ENCODE measurements at places on chromosomes 11 and 22.

DNA sequence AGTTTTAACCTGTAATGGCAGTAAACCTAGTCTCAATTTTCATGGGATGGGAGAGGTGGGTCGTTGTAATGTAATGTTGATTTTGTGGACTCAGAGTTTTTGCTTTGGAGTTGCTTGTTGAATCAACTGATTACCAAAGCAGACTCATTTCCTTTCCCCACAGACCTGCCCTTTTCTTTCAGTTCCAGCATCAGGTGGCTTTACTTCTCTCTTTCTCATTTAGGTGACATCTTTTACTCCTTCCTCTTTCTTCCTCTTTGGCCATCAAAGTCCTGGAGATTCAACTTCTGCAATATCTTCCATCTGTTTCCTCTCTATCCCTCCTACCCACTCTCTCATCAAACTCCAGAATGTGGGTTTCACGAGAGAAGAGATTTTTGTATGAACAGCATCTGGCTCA, 313.9 kb downstream of the TMEM135 start:
- DNase-seq: no peak

DNA sequence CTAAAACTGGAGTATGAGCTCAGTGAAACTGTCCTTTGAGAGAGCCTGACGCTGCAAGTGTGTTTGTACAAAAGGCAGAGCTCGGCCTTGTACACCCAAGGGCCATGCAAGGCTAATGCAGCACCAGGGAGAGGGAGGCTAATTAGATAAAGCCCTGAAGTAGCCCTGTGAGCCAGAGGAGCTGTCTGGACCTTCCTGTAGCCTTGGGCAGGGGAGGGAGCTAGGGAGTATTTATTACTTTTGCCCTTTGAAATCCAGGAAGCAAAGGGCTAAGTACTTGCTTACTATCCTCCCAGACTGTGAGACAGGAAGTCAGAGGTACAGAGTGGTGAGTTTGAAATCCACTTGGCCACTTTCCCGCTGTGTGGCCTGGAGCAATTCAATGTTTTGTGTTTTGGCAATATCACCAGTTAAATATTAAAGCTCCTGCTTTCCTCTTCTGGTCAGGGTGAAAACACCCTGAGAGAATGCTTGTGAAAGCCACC, 10.2 kb upstream of the LDHA start:
- DNase-seq: peak; percentile 98

GRCh38 chr22:36155702-36156101, 4.9 kb downstream of the APOL3 start:
- DNase-seq: peak; percentile 68

DNA sequence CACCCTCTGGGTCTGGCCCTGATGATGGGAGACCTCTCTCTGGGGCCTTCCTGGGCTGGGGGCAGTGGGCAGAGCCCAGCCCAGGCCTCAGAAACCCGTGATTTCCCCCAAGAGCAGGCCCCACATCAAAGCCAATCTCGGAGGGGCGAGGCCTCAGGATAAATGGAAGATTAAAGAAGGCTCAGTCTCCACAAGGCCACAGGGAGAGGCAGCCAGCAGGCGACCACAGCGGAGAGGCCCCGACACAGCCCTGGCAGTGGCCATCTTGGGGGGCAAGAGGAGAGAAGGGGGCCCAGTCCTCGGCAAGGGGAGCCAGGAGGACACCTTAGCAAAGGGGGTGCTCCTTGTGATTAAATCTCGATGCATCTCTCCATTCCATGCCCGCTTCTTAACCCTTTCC, 12.5 kb upstream of the CREB3L1 start:
- DNase-seq: no peak

DNA sequence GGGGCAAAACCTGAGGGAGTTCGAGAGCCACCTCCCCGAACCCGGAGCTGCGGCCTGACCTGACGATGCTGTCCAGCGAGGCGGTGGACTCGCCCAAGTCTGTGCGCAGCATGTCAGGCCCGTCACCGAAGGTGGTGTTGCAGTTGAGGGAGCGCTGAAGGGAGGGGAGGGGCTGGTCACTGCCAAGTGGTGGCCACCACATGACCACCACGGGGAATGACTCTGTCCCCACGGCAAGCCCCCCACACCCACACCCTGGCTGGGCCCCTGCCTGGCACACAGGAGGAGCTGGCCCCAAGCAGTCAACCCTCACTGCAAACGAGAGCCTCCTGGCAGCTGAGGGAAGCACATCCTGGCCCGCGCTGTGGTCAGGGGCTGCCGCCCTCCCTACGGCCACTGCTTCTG, 30.8 kb downstream of the TRMU start:
- no peak for DNase-seq

DNA sequence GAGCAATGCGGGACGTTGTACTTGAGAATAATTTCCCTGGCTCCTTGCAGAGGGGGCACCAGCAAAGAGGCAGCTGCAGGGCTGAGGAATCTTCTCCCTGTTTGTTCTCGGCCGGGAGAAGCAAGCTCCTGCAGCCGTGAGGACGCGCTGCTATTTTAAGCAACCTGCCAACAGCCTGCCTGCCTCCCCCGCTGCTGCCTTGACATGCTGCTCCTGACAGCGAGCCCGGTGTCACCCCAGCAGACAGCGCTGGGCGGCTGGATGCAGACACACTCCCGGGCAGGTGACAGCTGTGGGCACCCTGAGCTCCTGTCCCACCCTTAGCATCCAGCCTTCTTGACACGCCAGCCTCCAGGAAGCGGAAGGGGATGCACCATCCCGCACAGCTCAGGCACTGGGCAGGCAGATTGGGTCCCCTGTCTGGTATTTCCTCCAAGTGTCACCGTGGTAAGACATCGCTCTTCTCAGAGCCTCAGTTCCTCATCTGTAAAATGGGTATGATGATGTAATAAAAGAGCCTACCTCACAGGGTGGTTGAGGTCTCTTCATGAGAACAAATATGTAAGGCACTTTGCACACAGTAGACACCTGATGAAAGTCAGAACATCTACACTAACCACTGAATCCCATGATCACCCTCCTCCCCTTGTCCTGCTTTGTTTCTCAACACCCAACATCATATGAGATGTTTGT, 530.6 kb downstream of the MN1 start:
- no peak for DNase-seq

- DNase-seq: no peak
Observed at GRCh38 chr22:47388331-47388730, 625.9 kb downstream of the TBC1D22A start.

- DNase-seq: peak; percentile 30
Observed at GRCh38 chr11:57251491-57252104, 14.5 kb upstream of the APLNR start.

DNA sequence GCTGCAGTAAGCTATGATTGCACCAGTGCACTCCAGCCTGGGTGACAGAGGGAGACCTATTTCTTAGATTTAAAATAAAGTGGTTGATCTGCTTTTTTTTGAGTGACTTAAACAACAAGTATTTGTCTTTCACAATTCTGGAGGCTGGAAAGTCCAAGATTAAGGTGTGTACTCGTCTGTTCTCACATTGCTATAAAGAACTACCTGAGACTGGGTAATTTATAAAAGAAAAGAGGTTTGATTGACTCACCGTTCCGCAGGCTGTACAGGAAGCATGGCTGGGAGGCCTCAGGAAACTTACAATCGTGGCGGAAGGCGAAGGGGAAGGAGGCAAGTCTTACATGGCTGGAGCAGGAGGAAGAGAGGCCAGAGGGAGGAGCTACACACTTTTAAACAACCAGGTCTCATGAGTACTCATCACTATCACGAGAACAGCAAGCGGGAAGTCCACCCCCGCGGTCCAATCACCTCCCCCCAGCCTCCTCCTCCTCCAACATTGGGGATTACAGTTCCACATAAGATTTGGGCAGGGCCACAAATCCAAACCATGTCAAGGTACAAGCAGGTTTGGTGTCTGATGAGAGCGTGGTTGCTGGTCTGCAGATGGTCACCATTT, 19.7 kb upstream of the OSBPL5 start:
- DNase-seq: no peak

- DNase-seq: no peak
Observed at GRCh38 chr22:30314915-30315314, 11.8 kb downstream of the TBC1D10A start.

DNA sequence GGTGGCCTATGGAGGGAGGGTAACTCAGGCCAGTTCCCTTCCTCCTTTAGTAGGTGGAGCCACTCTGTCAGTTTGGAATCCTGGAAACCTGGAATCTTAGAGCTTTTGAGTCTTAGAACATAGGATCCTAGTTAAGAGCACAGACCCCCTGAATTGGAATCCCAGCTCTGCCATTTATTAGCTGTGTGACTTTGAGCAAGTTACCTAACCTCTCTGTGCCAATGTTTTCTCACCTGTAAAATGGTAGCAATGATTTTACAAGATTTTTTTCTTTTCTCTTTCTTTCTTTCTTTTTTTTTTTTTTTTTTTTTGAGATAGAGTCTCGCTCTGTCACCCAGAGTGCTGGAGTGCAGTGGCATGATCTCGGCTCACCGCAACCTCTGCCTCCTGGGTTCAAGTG, 17.1 kb upstream of the CACNA1I start:
- no peak for DNase-seq

- DNase-seq: no peak
Observed at GRCh38 chr11:20310137-20310536, 53.4 kb upstream of the HTATIP2 start.

GRCh38 chr22:27435844-27436576, 365.5 kb downstream of the MN1 start:
- DNase-seq: peak; percentile 86

- DNase-seq: no peak
Observed at GRCh38 chr11:44515048-44515447, 50.4 kb upstream of the CD82 start.

DNA sequence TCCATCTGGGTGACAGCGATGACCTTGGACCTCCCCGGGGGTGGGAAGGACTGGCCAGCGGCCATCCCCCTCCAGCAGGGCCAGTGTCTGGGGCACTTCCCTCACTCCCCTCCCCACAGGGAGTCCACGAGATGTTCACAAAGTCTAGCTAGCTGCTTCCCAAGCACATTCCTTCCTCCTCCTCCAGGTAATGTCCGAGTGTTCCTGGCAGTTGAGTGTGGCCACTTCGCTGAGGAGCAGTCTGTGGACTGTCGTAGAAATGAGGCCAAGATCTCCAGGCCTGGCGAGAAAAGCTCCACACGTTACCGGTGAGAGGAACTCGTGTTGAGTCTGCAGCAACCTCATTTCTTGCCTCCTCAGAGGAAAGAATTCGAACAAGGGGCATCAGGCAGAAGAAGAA, 425.5 kb downstream of the BRD1 start:
- no peak for DNase-seq

- peak; percentile 65 for DNase-seq
Observed at GRCh38 chr22:29716814-29717545, 2.8 kb upstream of the CABP7 start.

DNA sequence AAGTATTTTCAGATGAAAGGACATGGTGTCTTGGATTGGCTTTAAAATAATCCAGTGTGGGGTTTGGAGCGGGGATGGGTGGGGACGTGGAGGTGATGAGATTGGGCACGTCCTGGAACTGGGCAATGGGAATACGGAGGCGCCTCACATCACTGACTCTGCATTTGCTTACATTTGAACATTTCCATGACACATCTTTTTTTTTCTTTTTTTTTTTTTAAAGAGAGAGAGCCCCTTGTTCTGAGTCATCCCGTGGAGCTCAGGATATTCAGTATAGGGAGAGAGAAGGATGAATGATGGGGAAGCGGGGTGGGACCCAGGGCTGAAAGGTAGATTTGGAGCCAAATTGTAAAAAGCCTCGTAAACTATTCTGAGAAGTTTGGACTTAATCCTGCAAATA, 142.7 kb downstream of the FBXO7 start:
- DNase-seq: no peak

GRCh38 chr11:33779849-33780528, 5.7 kb upstream of the FBXO3 start:
- peak; percentile 81 for DNase-seq

GRCh38 chr11:112537846-112538330, 277.2 kb upstream of the PLET1 start:
- DNase-seq: no peak

- no peak for DNase-seq
Observed at GRCh38 chr22:21917181-21917958, 35.3 kb downstream of the PPM1F start.

GRCh38 chr22:32376681-32377080, 19.0 kb downstream of the RFPL3 start:
- no peak for DNase-seq

GRCh38 chr22:45490836-45491235, 11.8 kb upstream of the FBLN1 start:
- DNase-seq: no peak

DNA sequence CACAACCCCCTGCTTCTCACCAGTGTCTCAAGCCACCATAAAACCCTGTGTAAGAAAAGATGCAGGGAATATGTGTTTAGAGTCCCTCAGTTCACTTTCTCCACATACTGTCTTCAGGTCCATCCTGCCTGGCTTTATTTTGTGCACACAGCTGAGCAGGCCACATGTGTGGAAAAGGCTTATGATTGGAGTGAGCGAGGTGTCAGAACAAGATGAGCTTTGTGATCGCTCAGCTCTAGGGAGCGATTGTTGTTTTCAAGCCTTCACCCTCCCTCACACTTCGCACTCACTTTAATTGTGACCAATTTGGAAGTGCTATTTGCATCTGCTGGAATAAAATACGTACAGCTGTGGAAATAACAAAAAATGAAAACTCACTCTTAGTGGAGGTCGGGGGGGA, 931.1 kb upstream of the TENM4 start:
- DNase-seq: no peak

DNA sequence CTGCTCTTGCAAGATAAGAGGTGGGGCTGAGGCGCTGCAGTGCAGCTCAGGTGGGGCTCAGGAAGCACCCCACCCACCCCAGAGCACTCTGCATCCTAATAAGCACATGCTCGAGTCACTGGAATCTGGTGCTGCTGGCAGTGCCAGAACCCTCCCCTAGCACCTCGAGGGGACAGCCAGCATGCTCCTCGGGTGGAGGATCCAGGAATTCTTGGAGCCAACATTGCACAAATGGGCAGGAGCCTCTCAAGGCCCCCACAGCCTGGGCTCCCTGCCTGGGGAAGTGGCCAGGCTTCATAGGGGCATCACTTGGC, 27.5 kb upstream of the CABP7 start:
- DNase-seq: no peak

GRCh38 chr22:30216710-30217109, 29.8 kb downstream of the LIF start:
- no peak for DNase-seq

- DNase-seq: no peak
Observed at GRCh38 chr11:34585304-34585734, 35.6 kb upstream of the EHF start.

- no peak for DNase-seq
Observed at GRCh38 chr11:94853836-94854235, 85.7 kb downstream of the AMOTL1 start.

GRCh38 chr11:11476499-11476898, 123.4 kb upstream of the CSNK2A3 start:
- no peak for DNase-seq

- no peak for DNase-seq
Observed at GRCh38 chr11:2887515-2888195, 2.1 kb upstream of the CDKN1C start.

DNA sequence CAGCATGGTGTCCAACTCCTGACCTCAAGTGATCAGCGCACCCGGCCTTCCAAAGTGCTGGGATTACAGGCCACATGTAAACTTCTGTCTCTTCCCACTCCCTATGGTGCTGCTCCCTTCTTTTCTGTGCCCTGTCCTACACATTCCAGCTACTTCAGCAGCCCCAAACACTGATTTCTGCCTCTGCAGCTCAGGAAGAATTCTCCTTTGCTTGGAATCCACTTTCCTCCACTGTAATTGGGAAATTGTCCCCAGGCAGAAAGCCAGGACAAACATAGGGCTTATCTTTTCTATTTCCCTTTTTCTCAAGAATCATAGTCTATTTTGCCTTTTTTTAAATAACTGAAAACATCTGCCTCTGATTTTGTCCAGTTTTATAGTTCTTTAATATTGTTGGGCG, 21.3 kb upstream of the DRG1 start:
- DNase-seq: peak; percentile 15
